ENCODE measurements at places on chromosomes 7 and 10.

DNA sequence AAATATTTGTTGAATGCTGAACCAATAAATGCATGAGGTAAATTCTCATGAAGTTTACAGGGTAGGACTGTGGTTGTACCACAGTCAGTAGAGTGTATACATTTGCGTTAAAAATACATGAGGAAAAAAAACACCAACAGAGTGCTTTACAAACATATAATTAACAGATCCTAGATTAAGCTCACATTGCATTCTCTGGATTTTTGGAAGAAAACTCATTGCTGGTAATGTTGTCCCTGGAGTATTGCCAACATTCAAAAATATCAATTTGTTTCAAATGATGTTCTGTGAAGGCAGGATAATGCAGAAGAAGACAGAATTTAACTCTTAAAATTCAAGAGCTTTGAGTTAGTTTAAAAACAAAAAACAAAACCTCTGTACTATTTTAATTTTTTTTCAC lies 95.5 kb downstream of the MBL2 start:
- DNase-seq: no peak

DNA sequence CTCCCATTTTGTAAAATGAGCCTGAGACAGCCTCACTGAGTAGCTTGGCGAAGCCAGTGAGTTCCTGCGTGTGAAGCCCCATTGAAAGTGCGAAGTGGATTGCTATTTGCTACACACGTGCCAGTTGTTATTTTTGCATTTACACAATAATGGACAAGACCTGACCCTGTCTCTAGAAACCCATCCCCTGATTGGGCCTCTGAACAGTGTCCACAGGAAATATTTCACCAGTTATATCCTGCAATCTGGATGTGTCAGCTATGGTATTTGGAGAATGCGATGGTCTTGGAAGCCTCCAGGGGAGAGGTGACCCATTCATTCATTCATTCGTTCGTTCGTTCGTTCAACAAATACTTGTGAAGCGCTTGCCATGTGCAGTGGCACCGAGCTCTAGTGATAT lies 37.1 kb downstream of the COL13A1 start:
- no peak for DNase-seq

- peak; percentile 73 for DNase-seq
Measured at GRCh38 chr10:8054494-8055407, at the start of gene GATA3. Gene GATA3 (plus strand): TSS chr10:8054688. CDS start chr10:8055656, 968 bp downstream.

DNA sequence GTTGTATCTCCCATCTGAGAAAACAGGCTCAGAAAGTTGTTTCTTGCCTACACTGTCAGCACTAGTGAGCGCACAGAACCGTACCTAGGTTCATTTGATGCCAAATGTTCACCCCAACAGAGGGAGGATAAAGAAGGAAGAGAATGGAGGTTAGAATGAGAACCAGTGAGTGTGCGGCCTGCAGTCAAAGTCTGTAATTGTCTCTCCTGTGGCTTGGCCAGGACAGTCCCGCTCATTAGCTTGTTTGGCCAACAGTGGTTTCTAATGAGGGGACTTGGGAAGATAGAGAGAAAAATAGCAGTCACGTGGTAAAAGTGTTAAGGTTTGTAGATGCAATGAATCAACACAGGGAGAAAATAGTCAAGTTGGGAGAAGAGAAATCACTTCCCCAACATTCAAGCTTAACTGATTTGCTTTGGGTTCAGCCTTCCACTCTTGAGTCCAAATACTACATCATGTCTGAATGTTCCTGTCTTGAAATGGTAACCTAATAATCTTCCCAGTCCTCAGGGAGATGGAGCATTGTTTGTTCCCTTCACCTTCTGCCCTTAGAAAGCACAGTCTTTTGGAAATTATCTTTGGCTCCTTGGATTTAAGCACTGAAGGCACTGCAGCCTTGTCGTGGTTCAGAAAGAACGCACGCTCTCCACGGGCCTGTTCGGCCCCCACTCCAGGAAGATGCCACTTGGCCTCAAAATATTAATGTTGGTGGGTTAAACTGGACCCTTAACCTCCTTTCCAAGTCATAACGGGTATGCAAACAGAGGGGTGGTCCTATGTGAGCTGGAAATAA lies 360.4 kb upstream of the ZNF32 start:
- DNase-seq: no peak

DNA sequence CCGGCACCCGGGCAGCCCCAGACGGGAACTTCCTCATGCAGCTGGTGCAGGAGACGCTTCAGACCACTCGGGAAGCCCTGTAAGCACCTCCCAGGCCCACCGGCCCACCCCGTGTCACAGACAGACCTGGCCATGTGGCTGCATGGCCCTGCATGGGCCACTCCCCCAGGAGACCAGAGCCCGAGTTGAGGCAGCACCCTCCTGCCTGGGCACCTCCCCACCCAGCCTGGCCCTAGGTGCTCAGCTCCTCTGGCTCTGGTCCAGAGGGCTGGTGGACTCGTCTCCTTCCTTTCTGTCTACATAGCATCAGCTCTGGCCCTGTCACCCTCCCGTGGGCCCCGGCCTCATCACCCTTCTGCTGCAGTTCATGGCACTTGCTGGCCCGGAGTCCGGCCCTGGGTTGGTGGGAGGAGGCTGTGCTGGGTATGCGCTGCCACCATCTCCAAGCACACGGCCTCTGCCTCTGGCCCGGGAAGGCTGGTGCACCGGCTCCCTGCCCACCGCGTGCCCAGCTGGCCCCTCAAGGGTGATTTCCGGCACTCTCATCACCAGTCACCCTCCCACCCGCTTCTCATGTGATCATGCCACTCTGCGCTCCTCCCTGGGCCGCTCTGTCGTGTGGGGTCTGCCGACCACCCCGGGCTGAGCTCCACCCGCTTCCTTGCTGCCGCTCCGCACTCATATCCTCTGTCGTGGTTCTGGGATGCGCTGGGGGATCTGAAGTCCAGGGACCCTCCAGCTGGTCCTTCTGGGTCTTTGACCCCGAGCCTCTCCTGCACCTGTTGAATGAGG lies 53.1 kb upstream of the DPYSL4 start:
- no peak for DNase-seq

DNA sequence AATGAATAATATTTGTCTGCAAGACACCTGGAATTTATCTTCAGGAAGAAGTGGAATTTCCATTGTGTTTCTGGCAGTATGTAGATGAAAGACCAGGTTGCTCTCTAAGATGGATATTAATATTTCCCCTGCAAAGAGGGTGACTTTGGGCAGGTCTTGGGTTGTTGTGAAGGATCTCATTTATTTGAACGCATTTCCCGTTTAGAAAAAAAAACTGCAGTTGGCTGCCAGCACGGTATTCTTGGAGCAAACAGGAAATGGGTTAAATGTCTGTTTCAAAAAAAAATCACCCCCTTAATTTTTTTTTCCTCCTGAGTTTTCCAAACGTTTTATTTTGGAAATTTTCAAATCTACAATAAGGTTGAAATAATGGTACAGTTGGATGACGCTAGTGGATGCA lies 11.5 kb downstream of the EIF4H start:
- no peak for DNase-seq

- peak; percentile 72 for DNase-seq
Measured at GRCh38 chr10:72254813-72255568, 18.7 kb upstream of the DDIT4 start.

DNA sequence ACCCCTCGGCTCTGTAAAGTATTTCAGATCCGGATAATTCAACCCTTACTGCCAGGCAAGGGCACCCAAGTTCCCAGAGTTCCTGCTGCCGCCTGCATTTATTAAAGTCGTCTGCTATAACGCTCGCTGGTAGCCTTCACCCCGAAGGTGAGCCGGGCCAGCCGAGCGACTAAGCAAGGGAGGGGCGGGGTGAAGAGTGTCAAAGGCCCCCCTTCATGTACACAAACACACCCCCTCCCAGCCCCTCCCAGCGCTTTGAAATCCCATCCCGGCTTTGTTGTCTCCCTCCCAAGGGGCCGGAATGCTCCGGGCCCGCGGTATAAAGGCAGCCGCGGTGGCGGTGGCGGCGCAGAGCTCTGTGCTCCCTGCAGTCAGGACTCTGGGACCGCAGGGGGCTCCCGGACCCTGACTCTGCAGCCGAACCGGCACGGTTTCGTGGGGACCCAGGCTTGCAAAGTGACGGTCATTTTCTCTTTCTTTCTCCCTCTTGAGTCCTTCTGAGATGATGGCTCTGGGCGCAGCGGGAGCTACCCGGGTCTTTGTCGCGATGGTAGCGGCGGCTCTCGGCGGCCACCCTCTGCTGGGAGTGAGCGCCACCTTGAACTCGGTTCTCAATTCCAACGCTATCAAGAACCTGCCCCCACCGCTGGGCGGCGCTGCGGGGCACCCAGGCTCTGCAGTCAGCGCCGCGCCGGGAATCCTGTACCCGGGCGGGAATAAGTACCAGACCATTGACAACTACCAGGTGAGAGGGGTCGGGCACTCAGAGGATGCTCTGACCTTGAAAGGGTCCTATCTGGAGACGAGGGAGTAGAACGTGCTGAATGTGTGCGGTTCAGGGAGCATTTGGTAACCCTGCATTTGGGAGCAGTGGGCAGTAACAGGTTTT lies at the start of gene DKK1:
Gene DKK1 (plus strand): TSS at position 349 of the 889 bp plus-strand sequence. CDS start 154 bp downstream, at position 503.
- peak; percentile 75 for DNase-seq

DNA sequence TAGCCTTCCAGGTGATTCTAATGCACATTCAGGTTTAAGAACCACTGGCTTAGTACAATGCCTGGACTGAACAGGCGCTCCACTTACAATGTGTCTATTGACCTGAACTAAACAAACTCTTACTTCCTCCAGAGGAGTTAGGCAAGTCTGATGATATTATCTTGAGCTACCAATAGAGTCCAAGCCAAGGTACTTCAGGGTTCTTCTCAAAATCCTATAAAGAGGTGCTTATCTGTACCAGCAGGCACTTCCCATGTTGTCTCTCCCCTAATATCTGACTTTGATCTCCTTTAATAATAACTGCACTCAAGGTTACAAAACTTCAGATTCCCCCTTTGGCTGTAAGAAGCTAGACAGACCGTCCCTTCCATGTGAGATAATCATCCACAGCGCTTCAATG lies 157.0 kb upstream of the SVIL start:
- DNase-seq: no peak

DNA sequence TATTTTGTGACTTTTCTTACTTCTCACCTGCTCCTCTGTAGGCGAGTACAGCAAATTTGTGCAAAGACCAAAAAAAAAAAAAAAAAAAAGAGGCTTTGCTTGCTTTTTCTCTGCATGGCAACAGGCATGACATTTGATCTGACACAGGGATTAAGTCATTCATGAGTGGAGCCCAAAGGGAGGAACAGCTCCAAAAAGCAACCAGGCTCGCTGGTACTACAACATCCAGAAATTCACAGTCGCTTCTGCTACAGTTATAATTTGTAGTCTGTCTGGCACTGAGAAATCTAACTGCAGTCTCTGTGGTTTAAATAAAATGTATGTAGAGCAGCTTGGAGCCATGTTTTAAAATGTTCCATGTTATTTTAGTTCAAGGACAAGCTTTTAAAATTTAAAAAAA lies 31.7 kb downstream of the MKX start:
- DNase-seq: no peak

DNA sequence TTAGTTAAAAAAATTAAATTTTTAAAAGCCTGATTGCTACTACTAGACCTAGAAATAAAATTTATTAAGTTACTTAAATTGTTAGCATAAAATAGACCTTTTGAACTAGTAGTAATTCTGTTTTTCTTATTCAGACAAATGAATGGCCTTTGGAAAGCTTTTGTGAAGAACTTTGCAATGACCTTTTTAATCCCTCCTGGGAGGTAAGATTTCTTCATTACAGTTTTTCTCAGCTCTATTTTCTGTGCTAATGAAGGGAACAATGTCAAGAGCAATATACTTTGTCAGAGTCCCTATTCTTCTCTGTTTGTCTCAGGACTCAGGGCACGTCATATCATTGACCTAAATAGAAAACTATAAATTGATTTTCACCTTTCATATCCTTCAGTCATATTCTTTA lies 33.5 kb downstream of the BTAF1 start:
- no peak for DNase-seq

DNA sequence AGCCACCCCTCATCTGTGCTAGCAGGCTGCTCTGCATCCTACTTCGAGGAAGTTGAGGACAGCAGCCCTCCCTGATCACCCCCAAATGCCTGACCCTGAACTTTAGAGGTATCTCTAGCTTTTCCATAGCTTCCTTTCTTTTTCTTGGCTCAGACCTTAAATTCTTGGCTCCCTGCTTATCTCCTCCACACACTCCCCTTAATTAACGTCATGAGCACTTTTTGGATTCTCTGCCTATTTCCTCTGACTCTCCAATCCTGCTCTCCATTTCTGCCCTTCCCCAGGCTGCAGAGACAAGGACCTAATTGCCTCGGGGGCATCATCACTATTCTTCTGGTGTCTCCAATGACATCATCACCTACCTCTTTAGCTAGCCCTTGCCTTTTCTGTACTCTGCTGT lies 40.8 kb upstream of the SEC61G start:
- no peak for DNase-seq

GRCh38 chr7:19982841-19983835 lies 209.7 kb upstream of the TMEM196 start:
- DNase-seq: peak; percentile 3

GRCh38 chr7:85612514-85612913 lies 425.7 kb upstream of the SEMA3D start:
- DNase-seq: no peak

DNA sequence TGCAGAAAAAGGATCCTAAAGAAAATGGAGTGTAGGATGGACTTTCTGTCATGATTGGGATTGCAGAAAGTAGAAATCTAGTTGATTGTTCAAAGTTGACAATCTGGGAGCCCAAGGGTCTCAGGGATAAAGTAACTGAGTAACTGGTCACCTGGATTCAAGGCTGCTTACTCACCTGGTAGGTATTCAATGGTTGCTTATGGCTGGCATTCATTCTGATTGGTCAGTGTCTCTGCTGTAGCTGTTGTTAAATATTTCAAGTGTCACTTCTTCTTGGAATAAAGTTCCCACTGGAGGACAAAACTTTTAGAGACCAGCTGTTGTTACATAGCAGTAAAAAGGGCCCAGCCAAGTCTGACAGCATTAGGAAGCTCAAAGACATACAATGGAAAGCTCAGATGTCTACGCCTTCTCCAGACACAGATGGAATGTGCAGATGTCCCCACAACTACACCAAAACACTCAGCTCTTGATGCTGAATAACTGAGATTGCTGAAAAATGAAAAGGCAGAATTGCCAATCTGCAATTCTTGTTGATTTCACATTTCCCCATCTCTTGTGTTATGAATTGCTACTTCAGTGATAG lies 106.9 kb downstream of the ZNF467 start:
- no peak for DNase-seq

DNA sequence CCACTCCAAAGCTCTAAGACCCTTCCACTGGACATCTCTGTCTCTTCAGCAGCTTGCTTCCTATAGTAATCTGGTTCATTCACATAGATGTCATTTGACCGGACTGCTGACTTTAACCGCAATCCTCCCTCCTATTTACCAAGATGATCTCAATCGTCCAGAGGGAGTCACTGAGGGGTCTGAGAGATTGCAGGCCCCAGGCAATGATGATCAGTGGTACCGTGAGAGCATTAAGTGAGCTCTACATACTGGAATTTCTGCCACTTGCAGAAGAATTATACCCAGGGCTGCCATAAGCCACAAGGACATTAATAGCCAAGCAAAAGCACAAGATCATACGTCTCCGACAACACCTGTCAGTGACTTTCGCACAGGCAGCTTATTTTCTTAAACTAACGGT lies 245.9 kb downstream of the SFMBT2 start:
- no peak for DNase-seq

GRCh38 chr10:102832987-102833386 lies 4.2 kb downstream of the CYP17A1 start:
- DNase-seq: no peak

- no peak for DNase-seq
Measured at GRCh38 chr7:28419716-28420115, 7.4 kb downstream of the CREB5 start.

GRCh38 chr10:126215746-126216631 lies 172.3 kb downstream of the ADAM12 start:
- DNase-seq: peak; percentile 44
